ENCODE measurements at places on chromosomes 12 and 14.

DNA sequence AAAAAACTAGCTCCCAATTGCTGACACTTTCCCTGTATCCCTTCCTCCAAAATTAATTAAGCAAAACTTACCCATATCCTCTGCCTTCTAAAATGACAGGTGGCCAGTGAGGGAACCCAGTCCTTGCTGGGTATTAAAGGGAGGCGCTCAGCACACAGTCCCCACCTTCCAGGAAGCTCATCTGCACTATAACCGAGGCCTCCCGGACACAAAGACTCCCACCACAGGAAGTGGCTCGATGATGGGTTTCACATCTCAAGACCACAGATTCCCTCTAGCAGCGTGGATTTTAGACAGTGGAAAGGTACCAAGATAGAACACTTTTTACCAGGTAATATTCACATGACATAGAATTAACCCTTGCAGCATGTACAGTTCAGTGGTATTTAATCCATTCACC is 126.8 kb upstream of the NCOR2 start:
- DNase-seq: no peak

DNA sequence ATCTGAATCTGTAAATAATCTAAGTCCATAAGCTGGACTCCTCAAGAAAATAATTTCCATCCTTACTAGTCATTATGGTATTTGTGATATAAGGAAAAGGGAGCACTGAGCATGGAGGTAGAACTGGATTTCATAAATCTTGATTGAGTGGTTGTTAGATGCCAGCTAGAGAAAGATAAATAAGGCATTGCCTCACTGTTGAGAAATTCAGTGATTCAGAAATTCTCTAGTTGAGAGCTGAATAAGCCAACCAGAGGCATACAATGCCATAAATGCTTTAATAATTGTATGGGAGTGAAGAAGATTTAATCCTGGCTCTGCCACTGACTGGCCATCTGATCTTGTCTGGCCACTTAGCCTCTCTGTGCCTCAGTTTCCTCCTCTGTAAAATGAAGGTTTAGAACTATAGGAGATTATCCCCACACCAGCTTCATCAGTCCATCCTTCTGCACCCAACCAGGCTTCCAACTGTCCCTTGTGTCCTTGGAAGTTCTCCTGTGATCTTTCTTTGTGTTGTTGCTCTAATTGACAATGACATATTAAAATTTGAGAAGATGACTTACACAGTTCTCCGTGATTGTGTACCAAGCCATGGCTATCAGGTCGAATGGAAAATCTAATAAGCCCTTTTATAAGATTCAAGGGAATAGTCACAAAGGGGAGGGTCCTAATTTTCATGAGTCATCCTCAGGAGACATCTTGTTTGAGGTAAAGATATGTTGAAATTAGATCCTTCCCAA is 394.3 kb downstream of the EGLN3 start:
- no peak for DNase-seq

GRCh38 chr14:66495218-66496098 is 9.3 kb downstream of the CCDC196 start:
- DNase-seq: no peak

DNA sequence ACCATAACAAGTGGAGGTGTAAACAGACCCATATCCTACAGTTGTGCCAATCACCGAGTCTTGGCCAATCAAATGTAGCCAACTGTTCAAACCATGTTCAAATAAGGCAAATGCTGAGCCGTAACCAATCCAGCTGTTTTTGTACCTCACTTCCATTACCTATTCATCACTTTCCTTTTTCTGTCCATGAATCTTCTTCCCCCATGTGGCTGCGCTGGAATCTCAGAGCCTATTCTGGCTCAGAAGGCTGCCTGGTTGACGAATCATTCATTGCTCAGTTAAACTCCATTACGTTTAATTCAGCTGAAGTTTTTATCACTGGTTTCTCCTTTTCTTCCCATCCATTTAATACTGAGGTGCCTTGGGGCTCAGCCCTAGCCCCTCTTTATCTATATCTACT is 71.1 kb downstream of the TBC1D30 start:
- no peak for DNase-seq

DNA sequence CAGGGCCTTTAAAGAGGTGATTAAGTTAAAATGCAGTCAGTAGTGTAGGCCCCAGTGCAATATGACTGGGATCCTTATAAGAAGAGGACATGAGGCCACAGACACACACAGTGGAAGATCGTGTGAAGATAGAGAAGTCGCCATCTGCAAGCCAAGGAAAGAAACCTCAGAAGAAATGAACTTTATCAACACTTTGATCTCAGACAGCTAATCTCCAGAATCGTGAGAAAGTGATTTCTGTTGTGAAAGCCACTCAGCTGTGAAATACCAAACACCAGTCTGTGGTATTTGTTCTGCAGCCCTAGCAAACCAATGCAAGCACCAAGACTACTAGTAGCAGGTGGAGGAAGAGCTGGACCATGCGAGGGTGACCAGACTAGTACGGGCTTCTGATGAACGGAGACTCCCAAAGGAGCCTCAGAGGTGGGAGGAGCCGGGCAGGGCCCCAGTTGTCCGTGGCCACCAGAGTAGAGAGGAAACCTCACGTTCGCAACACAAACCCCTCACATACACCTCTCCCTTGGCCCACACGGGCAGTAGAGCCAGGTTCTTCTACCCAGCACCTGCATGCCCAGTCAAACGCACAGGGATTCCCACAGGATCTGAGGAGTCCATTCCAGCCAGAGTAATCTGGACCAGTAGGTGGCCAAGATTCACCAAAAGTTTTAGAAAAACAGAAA is 243.0 kb downstream of the TTC8 start:
- DNase-seq: no peak

DNA sequence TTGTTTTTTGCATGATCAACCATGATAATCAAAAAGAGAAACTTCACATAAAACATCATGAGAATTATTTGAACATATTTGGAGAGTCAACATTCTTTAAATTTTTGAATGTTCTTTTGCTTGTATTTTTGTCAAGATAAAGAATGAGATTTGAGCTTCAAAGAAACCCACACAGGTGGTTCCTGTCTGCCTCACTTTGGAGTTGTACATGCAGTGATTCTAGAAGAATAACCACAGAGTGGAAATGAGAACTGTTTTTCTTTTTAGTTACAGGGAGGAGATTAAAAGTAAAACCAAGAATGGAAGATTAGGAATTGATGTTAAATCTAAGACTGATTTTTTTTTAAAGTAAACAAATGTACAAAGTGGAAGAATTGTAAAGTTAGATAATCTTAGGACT is 2.3 kb upstream of the ZNF705A start:
- DNase-seq: no peak

- DNase-seq: no peak
Measured at GRCh38 chr12:32331133-32331532, 68.2 kb upstream of the FGD4 start.

- DNase-seq: no peak
Measured at GRCh38 chr12:60863421-60863820, 1267.6 kb downstream of the SLC16A7 start.

- DNase-seq: no peak
Measured at GRCh38 chr14:51305751-51306150, 65.7 kb downstream of the TMX1 start.

DNA sequence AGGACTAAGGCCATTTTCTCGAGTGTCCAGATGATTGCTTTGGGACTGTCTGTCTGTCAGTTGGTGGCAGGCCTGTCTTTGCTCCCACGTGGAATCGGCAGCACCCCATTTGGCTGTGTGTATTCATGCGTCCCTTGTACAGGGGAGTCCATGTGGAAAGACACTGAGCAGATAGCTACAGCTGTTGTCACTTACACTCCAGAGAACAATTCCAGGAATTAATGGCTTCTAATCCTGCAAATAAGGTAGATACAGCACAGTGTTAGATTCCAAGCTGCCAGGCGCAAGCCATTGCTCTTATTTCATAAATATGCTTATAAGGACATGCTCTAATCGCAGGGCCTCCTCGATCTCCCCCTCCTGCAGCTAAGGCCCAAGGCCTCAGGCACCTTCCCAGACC is 208.8 kb downstream of the VRK1 start:
- DNase-seq: no peak

GRCh38 chr14:63276492-63277342 is 42.0 kb downstream of the GPHB5 start:
- DNase-seq: no peak

GRCh38 chr12:29224572-29224971 is 75.5 kb downstream of the FAR2 start:
- no peak for DNase-seq

DNA sequence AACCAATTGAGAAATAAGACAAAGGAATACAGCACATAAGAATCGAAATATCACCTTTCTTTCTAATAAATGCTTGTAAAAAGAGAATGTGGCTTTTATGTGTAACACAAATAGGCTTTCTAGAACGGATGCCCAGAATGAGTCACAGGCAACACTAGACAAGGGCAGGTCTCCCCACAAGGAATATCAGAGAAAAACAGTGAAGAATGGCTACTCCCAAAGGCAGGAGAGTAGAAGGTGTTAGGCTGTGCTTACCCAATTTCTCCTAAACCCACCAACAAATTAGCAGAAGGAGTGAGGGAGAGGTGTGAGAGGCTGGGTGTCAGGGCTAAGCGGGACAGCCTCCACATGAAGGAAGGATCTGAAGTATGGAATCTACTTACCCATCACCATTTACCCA is 55.2 kb downstream of the GALNT4 start:
- no peak for DNase-seq

DNA sequence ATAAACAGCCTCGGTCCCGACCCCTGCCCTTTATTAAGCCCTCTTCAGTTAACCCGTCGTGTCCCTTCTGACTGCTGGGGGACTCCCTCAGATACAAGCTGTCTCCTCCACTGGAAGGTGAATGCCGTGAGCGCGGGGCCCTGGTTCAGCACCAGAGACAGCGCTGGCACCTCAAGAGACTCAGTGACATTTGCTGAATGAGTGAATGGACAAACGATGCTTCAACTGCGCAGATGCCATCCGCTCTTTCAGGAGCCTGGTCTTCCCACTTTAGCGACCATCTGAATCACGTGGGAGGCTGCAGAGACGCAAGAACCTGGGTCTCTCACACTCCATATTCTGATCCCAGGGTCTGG is 92.6 kb upstream of the SFSWAP start:
- no peak for DNase-seq

GRCh38 chr12:52119398-52120254 is 40.1 kb downstream of the SMIM41 start:
- DNase-seq: no peak

DNA sequence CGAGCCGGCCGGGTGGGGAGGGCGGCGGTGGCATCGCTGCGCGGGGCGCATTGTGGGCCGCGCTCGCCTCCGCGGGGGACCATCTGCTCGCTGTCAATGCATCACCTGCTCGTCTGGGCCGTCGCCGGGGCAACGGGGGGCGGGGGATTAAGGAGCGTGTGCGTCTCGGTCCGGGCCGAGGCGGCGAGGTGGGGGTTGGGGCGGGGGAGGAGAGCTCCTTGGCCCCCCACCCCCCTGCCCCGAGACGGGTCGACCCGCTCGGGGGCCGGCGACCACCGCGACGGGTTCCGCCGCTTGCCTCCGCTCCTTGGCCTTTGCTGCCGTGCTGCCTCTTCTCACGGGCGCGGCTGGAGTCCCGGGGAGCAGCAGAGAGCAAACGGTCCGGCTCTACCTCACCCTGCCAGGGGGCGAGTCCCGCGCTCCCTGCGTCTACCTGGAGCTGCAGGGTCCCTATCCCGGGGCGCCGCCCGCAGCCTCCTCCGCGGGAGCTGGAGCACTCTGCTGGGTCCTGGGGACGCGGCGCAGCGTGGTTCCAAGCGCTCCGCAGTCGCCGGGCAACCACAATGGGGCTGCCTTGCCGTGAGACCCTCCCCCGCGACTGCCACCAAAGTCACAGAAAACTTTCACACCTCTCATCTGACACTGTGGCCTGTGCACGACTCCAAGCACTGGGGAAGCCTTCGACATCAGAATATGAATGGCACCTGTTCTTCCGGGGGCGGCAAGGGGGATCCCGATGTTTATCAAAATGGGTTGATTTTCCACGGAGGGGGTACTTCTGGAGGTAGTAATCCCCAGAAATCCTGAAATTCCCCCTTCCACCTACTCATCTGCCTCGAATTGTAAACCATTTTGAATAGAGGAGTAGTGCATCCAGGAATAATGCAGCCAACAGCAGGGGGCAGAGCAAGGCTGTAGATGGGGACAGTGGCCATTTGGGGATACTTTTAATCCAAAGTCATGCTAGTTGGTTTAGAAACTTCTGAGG is at the start of gene C12orf42:
C12orf42 (minus strand) TSS at position 500 of the 988 bp plus-strand sequence. CDS start 17,542 bp downstream, outside the sequence.
- peak; percentile 85 for DNase-seq

GRCh38 chr12:106446419-106447092 is 89.0 kb downstream of the POLR3B start:
- DNase-seq: no peak

DNA sequence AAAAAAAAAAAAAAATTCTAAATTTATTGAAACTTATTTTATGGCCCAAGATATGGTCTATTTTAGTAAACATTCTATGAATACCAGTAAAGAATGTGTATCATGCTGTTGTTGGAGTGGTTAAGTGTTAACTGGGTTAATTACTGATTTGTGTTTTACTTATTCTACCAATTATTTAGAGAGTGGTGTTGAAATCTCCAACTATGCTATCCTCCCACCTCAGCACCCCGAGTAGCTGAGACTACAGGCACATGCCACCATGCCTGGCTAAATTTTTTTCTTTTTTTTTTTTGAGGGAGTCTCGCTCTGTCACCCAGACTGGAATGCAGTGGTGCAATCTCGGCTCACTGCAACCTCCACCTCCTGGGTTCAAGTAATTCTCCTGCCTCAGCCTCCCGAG is 72.2 kb downstream of the R3HDM2 start:
- no peak for DNase-seq

GRCh38 chr12:7171854-7172253 is 17.6 kb upstream of the PEX5 start:
- no peak for DNase-seq

- no peak for DNase-seq
Measured at GRCh38 chr12:93338598-93338997, 39.1 kb upstream of the NUDT4 start.

DNA sequence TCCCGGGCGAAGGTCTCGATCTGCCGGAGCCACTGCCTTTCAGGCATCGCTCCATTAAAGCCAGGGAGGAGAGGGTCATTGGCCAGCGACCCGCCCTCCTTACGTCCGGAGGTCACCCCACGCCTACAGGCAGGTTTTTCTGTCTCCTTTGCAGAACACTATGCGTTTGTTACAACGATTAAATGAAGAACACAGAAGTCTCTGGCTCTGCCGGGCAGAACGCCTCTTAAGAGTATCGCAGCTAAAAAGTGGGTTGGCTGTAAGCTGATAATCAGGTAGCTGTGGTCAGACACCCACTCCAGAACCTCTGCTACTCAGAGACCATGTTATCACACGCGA is 15.0 kb downstream of the OTX2 start:
- DNase-seq: no peak

DNA sequence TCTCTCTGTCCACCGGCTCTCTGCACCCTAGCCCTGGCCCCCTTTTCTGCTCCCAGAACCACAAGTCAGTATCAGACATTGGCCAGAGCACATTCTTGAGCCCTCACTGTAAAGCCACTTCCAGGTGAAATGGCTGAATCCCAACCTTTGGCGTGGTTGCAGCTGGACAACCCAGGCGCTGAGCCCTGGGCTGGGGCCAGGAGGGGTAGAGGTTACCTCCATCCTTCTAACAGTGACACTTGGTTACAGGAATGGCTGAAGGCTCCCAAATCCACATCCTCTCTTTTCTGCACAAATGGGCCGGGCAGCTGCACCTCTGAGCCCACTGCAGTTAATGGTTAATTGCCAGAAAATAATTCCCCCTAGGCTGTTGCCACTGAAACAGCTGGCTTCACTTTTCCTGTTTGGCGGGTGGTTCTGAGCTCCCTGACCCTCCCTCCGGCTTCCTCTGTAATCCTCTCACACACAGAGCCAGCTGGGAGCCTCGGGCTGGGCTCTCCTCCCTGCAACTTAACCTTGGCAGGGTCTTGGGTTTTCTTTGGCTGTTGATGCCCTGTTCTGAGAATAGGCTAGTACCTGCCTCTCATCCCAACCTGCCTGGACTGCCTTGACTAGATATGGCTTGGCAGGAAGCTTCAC is 44.1 kb downstream of the TSPAN11 start:
- DNase-seq: no peak

Measured in chondrocyte (in vitro differentiated cells).